NCI-H187 treated with DMSO at 0.1 percent for 48 hours (cell line): ENCODE measurements at places on chromosomes 1 and 21.

- DNase-seq: no peak
These were observed 36.5 kb downstream of the ZBTB18 start for GRCh38 chr1:244087611-244088010.

GRCh38 chr1:37919277-37919676 is 27.6 kb downstream of the INPP5B start:
- DNase-seq: no peak

DNA sequence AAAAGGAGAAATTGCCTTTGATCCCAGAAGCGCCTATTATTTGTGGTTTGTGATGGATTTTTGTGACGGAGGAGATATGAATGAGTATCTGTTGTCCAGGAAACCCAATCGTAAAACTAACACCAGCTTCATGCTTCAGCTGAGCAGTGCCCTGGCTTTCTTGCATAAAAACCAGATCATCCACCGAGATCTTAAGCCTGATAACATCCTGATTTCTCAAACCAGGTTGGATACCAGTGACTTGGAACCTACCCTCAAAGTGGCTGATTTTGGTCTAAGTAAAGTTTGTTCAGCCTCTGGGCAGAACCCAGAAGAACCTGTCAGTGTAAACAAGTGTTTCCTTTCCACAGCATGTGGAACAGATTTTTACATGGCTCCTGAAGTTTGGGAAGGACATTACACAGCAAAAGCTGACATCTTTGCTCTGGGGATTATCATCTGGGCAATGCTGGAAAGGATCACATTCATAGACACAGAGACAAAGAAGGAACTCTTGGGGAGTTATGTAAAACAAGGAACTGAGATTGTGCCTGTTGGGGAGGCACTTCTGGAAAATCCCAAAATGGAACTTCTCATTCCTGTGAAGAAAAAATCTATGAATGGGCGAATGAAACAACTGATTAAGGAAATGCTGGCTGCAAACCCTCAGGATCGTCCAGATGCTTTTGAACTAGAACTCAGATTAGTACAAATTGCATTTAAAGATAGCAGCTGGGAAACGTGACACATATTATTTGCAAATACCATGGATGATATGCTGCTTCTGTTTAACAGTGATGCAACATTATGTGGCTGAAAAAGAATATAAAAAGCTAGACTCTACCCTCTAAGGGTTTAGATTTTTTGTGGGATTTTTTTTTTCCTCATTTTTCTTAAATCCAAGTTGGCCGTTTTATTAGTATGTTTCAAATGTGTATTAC is 10.5 kb downstream of the PDIK1L start:
- no peak for DNase-seq

- DNase-seq: no peak
These were observed 52.7 kb downstream of the TRIM33 start for GRCh38 chr1:114458237-114458777.

DNA sequence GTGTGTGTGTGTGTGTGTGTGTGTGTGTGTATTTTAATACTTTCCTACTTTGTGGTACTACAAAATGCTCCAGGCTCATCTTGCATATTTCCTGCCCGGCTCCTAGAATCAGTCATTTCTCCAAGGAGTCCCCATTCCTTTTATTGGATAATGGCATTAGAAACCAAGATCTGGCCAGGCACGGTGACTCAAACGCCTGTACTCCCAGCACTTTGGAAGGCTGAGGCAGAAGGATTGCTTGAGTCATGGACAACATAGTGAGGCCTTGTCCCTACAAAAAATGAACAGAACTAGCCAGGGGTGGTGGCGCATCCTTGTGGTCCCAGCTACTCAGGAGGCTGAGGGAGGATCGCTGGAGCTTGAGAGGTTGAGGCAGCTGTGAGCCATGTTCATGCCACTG is 20.3 kb downstream of the EPB41 start:
- DNase-seq: no peak

DNA sequence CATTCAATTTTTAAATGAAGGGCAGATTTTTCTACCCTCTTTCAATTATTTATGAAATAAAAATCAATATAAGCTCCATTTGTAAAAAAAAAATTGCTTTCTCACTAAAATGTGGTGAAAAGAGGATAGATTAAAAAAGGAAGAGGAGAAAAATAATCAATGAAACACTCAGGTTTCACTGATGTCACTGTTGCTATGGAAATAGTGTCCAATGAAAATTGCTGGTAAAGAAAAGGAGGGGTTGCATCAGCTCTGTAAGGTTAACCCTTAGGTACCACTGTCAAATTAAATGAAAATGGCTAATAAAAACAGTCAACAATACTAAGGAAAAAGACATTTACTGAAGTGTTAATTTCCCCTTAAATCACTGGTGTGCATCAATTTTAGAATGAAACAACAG is 91.6 kb upstream of the TTC39A start:
- no peak for DNase-seq
